ENCODE measurements at places on chromosomes 2 and 18.

- no peak for DNase-seq
These were observed 46.7 kb upstream of the LRRTM1 start for GRCh38 chr2:80351231-80351630.

DNA sequence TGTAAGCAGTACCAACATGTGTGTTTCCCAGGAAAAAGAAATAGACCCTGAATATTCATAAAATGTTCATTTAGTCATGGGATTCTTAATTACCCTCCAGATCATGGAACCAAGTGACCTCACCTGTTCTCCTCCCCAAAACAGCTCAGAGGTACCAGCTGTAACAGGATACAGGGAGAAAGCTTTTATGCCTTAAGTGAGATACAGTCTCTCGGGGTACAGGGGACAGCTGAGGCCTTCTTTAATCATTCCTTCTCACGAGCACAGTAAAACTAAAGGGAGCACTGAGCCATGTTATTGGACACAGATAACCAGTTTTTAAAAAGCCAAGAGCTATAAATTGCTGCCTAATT is 16.6 kb downstream of the EPHA4 start:
- DNase-seq: no peak

DNA sequence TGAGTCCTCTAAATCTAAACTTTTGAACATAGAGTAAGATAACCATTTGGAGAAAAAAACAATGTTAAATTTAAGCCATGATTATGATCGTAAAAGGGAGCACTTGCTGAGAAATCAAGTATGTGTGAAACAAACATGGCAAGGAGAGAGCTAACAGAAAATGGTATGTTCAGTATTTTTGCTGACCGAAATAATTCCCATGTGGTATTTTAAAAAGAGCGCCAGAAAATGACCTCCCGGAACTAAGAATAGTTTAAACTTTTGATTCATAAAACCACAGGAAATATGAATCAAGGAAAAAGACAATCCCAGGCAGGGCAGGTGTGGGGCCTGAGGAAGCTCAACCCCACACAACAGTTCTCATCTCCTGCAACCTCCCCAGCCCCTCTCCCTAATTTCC is 74.2 kb downstream of the DOCK10 start:
- DNase-seq: no peak

GRCh38 chr2:38262069-38262871 is 114.8 kb downstream of the ATL2 start:
- DNase-seq: no peak

DNA sequence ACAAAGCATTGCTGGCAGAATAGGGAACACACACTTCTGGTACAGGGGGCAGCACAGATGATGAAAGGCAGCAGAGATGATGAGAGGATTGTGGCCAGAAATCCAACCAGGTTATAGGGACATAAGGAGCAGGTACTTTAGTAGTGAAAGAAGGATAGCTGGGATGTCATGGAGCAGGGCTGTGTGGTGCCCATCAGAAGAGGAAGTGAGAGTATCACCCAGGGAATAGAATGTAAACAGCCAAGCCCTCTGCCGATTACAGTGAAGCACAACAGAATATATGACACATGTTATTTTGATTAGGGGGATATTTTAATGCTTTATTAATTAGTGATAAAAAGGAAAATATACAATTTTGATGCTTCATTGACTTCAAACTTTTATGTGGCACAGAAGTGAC is 883.4 kb upstream of the CDH2 start:
- DNase-seq: no peak

DNA sequence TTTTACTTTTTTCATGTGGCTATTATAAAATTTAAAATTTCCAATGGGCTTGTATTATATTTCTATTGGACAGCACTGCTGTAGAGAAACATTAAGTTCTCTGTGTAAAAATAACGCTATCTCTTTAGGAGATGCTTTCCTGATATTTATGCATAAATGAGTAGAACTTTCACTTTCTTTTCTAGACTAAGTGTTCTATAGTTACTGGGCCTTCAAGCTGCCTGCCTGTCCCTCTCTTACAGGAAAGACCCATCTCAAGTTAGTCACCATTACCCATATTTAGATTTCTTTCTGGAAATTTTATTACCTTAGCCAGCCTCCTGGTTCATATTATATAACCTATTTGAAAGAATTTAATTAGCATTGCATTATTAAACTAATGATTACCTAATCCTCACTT is 4.8 kb downstream of the ITGA4 start:
- no peak for DNase-seq

- DNase-seq: no peak
These were observed 107.7 kb upstream of the YPEL5 start for GRCh38 chr2:30039101-30039500.

GRCh38 chr2:191051177-191051576 is 37.2 kb upstream of the STAT1 start:
- no peak for DNase-seq

DNA sequence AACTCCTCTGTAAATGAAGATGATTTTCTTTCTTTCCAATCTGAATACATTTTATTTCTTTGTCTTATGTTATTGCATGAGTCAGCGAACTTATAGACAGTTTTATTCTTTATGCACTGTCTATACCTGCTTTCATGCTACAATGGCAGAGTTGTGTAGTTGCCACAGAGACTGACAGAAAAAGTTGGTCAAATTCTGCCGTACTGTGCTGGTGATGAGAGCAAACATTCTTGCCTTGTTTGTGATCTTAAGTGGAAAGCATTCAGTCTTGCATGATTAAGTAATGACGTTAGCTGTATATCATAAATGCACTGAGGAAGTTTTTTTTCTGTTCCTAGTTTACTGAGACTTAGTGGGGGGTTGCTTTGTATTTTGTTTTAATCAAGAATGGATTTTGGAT is 32.9 kb downstream of the ZC3H15 start:
- DNase-seq: no peak

- DNase-seq: no peak
These were observed 319.6 kb upstream of the REV1 start for GRCh38 chr2:99809259-99809900.

- no peak for DNase-seq
These were observed 556.2 kb downstream of the THSD7B start for GRCh38 chr2:137321566-137321965.

DNA sequence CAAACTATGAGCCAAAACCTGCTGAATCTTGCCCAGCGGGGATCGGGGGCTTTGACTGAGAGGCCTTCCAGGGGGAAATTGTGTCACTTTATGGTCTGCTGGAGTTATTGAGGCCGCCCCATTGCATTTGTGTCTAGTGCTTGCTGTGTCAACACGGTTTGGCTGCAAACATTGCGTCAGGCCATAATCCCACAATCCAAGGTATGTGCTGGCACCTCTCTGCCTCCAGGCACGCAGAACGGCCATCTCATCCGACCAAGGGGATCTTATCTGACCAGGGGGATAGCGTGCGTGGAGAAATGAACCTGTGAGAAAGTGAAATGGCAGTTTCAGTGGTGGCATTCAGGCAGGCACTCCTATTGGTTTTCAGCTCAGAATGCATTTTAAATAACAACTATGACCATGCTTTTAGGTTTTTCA is 18.1 kb upstream of the LYPD6B start:
- no peak for DNase-seq

DNA sequence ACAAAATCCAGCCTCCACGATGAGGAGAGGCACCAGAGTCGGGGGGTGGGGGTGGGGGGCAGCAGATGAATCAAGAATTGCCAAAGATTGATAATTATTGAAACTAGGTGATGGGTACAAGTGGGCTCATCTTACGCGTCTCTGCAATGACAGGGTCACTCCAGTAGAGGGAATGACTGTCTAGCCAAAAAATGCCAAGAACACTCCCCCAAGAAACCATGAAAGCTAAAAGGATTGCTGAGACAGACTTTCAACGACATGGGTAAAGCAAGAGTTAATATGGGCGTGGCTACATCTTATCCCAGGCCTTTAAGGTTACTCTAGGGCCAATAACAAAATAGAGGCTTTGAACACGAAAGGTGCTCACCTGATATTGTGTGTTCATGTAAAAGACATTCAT is 86.5 kb downstream of the STK39 start:
- DNase-seq: no peak

DNA sequence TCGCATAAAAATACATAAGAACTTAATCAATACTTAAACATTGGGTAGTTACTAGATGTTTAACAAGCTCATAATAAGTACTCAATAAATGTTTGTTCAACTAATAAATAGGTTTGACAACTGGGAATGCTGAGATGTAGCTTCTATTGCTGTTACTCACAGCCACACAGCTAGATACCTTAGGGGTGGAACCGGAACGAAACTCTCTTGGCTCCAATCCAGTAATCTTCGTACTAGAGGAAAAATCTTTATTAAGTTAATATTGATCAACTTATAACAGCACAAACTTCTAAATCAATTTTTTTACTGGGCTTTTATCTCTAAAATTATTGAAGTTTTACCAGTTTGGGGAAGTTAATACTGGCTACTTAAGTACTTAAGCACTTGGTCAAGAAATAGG is 247.8 kb downstream of the PAX3 start:
- DNase-seq: no peak

DNA sequence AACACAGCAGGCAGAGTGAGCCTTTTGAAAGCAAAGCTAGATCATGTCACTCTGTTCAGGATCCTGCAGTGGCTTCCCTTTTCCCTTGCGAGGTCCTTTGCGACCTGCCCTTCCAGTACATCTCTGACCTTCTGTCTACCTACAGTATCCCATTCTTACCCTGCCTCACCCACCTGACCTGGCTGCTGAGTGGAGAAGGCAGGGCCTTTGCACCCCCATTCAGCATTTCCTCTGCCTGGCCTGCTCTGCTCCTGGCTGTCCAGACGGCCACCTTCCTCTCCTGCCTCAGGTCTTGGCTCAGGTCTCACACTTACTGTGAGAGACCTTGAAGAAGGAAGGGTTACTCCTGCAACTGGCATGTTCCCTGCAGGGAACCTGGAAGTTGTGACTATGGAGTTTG is 77.4 kb downstream of the MAPRE2 start:
- no peak for DNase-seq

GRCh38 chr18:28065031-28065792 is 111.7 kb downstream of the CDH2 start:
- DNase-seq: no peak

All from stimulated activated CD4-positive, alpha-beta T cell treated with anti-CD3 and anti-CD28 coated beads, Interleukin-1b, Interleukin-23, amount 100 ng/mL, for 24 hours (primary cell).